ENCODE measurements at places on chromosomes 16 and 17.

DNA sequence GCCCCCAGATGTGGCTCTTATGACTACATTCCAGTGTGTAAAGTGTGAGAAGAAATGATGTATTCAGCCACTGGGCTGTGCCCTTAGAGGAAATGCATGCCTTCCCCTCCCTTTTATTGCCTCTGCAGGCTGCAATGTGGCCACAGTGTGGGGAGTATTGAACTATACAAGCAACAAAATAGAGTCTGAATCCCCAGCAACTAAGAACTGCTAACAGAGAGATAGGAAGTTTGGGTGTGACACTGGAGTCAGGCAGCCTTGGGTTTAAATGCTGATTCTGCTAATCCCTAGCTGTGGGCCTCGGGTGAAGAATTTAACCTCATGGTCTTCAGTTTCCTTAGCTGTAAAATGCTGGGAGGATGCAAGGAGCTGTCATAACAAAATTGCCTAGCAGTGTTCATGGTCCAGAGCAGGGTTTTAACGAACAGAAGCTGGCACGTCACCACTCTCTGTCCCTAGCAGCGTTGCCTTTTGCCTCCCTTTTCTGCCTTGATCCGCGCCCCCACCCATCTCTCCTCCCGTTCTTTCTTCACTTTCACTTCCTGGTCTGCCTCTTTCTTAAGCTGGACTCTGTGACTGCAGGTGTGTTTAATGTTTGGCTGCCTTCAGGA, 50.3 kb downstream of the KPNA2 start:
- no peak for DNase-seq

DNA sequence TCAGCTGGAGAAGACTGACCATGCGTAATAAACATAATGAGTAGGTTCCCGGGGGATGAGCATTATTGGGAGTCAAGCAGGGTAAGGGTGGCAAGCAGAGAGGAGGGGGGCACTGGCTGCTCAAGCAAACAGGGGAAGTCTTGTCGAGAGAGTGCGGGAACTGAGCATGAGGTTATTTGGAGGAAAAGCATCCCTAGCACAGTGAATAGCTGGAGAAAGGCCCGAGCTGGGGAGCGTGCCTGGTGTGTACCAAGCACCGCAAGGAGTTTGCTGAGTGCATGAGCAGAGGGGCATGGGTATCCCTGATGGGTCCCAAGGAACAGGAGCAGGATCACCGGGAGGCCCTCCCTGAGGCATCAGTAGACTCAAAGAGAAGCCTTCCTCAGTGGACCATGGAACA, 17.2 kb downstream of the CYTH1 start:
- DNase-seq, result no peak

- DNase-seq, result no peak
Measured at GRCh38 chr16:2205967-2206313, 686 bp downstream of the MLST8 start.

DNA sequence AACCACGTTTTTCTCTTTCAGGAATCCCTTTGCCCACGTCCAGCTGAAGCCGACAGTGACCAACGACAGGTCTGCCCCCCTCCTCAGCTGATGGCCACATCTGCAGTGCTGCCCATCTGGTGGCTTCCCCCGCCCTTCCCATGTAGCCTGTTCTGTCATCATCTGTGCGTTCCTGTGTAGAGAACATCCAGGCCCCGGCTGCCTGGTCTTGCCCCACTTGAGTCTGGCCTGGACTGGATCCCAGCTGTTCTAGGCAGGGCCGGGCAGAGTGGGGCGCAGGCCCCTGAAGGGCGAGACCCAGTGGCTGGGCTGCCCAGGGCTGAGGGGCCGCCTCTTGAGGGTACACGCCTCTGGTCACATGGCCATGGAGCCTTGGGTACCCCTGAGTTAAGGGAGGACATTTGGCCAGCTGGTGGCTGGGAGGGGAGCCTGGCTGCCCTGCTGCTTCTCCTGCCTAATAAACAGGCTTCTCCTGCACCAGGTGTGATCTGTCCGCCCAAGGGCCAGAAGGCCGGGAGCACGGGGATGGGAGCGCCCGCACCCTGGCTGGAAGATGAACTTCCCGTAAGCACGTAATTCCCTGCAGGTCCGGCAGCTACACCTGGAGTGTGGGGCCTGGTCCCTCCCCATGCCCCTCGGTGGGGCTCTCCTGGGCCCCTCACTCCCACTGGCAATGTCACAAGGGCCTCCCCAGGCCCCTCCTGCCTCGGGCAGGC, 49.4 kb upstream of the PVALEF start:
- no peak for DNase-seq

DNA sequence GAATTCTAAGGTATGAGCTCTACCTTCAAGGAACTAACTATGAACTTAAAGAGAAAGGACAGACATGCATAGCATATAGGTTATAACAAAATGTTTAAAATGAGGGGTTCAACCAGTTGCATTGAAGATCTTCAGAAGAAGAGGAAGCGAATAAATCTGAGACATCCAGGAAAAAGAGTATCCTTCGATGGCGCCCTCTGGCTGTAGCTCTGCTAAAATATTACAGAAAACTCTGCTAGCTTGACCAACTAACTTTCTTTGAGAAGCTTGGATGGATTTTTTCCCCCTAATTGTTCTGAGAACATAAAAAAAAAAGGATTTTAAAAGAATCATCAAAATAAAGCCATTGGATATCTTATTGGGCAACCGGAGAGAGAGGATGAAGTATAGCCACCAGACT, 659.9 kb upstream of the SOX9 start:
- DNase-seq, result no peak

- no peak for DNase-seq
Measured at GRCh38 chr16:67709050-67709449, 10.1 kb downstream of the GFOD2 start.

- DNase-seq, result no peak
Measured at GRCh38 chr17:78044280-78044835, 84.2 kb downstream of the TMC6 start.

- peak; percentile 84 for DNase-seq
Measured at GRCh38 chr16:70589998-70590471, 56.3 kb upstream of the IL34 start.

DNA sequence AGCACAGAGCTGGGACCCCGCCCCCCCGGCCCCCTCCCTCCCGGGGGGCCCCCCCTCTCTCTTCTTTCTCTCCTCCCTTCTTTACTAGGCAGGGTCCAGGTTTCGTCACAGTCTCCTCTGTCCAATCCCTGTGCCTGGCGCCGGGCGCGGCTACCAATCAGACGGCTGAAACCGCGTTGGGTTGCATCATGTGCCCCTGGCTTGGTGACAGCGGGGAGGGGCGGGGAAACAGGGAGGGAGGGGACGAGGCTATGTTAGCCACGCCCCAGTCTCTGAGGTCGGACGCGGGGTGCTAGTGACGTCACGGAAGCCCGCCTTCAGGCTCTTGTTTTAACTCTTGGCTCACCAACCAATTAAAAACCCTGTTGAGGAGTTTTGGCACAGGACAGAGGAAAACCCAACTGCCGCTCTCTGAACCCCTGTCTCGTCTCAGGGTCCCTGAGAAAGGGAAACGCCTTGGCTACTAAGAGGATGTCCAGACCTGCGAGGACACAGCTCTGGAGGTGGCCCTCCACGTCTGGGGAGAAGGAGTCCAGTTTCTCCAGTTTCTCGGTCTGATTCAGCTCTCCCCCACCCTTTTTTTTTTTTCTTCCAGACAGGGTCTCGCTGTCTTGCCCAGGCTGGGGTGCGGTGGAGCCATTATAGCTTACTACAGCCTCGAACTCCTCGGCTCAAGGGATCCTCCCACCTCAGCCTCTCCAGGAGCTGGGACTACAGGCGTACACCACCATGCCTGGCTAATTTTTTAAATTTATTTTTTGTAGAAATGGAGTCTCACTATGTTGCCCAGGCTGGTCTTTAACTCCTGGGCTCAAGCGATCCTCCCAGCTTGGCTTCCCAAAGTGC, 441 bp upstream of the PLEKHH3 start:
- peak; percentile 100 for DNase-seq

- no peak for DNase-seq
Measured at GRCh38 chr16:4124535-4125294, 8.5 kb upstream of the ADCY9 start.

- no peak for DNase-seq
Measured at GRCh38 chr17:77646046-77646430, 312.5 kb upstream of the TNRC6C start.

- DNase-seq, result no peak
Measured at GRCh38 chr17:76852843-76853242, 15.4 kb upstream of the MGAT5B start.

GRCh38 chr17:27519550-27519949, 63.3 kb downstream of the KSR1 start:
- peak; percentile 5 for DNase-seq

DNA sequence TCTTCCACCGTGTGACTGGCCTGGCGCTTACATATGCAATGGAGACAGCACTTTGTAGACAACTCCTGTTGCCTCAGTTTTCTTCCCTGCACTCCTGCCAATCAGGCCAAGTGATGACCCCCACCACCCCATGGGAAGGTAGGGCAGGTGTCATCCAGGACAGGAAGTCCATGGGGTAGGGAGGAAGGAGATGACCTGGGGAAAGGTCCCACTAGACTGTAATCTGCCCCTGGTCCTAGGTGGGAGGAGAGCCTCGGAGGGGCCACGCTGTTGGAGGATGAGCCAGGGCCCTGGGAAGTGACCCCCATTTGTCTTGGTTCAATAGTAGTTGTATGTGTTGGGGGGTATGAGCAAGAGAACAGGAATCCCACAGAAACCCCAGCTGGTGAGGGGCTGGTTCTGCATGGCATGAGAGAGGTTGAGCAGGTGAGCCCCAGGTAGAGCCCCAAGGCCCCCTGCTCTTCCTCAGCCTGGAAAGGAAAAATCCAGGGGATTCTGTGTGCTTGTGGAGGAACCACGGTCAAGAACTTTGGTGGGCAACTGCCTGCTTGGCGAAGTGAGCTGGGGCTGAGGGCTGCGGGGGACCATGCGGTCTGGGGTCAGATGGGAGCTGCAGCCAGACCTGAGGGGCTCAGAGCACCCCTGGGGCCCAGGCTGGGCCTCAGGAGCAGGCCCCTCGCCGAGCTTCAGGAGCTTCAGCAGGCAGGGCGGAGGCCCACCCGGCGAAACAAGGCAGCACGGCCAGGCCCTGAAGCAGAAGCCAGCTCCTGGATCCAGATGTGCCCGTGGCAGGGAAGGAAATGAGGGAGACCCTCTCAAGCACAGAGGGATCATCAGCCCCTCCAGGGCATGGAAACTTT, 50.7 kb downstream of the NT5M start:
- no peak for DNase-seq

- no peak for DNase-seq
Measured at GRCh38 chr17:63579633-63580032, 21.1 kb upstream of the TACO1 start.

GRCh38 chr16:22423716-22424115, 49.3 kb upstream of the CDR2 start:
- DNase-seq, result no peak

GRCh38 chr16:50690177-50690576, 3.2 kb upstream of the NOD2 start:
- DNase-seq, result no peak

DNA sequence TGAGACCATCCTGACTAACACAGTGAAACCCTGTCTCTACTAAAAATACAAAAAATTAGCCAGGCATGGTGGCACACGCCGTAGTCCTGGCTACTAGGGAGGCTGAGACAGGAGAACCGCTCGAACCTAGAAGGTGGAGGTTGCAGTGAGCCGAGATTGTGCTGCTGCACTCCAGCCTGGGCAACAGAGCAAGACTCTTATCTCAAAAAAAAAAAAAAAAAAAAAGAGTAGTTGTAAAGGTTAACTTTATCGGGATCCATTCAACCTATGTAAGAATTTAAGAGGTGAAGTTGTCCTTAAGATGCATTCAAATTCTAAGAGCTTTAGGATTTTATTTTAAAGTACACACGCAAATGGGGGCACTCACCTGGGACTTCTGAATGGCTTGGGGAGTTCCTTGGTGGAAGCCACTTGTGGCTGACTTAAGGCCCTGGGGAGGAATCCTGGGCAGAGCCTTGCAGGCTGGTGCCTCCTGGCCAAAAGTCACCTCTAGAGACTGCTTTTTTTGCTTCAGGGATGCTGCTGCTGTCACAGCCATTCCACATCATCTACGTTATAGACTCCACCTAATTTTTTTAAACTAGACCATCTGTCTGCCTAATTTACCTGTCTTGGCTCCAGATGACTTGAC, 3.3 kb downstream of the CTCF start:
- no peak for DNase-seq

DNA sequence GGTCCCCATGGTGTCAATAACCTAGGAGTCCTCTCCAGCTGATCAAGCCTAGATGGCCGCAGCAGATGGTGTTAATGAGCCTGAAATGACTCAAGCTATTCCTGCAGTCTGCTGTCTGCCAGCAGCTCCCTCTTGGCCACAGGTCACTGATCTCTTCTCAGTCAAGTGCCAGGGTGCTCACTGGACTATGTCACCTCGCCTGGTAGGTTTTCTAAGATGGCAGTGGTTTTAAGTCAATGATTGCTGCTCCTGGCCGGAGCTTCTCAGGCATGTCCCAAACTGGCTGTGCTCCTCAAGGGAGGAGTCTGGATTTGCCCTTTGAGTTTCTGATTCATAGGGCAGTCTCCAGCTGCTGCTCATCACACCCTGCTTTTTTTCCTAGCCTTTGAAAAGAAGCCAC, 58.6 kb upstream of the SHISA6 start:
- no peak for DNase-seq

DNA sequence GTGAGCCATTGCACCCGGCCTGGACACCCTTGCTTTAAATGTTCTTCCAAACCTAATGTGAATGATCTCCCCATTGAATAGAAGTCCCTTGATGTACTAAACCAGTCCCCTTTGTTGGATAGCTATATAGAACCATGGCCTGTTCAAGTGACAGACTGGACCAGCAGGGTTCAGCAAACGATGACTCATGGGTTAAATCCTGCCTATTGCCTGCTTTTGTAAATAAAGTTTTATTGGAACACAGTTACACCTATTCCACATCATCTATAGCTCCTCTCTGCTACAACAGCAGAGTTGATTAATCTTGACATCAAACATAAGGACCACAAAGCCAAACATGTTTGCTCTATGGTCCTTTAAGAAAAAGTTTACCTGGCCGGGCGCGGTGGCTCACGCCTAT, 56.1 kb downstream of the CRISPLD2 start:
- no peak for DNase-seq

- DNase-seq, result no peak
Measured at GRCh38 chr17:1385861-1386260, 14.2 kb downstream of the YWHAE start.

DNA sequence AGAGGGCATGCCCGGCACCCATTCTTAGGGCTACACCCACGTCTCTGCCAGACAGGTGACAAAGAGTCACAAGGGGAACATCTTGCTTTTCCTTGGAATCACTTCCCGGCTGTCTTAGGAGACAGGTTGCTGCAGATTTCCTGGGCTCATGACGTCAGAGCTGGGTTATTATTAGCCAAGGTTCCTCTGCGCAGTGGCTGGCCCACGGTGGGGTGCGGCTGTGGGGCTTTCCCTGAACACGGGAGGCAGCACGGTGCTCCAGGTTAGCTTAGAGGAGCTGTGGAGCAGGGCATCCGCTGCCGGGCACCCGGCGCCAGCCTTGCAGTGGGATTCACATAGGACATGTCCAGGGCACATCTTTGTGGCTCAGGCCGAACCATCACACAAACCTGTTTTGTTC, 118.0 kb upstream of the PLCG2 start:
- no peak for DNase-seq

All from femur (tissue), 1 donor.